RWPE2 (cell line): ENCODE measurements at places on chromosomes 1 and 21.

DNA sequence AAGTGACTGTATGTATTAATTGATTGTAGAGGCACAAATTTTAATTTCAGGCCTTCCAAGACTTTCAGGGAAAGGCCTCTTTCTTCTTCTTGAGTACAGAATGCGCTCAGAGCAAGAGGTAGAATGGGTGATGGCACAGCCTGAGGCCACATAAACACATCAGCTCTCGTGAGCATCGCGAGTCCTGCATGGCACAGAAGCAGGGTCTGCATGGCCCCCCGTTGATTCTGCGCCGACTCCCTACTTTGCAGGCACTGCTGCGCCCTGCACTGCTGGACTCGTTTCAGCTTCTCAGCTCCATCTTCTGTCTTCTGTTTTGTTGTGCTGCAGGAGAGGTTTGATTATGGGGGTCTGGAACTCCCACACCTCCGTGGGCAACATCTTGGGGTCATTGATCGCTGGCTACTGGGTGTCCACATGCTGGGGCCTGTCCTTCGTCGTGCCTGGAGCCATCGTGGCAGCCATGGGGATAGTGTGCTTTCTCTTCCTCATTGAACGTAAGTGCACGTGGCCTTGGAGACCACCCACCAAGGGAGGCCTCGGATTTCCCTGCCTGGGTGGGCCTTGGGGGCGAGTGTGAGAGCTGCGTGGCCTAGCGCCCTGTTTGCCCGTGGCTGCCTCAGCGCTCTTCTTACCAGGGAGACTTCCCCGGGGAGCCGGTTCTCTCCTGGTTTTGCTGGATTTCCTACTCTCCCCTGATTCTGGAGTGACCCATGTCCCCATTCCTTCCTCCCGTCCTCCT, 29.6 kb downstream of the SLC37A1 start:
- DNase-seq: no peak

GRCh38 chr21:36785615-36786014, 86.7 kb downstream of the SIM2 start:
- no peak for DNase-seq

DNA sequence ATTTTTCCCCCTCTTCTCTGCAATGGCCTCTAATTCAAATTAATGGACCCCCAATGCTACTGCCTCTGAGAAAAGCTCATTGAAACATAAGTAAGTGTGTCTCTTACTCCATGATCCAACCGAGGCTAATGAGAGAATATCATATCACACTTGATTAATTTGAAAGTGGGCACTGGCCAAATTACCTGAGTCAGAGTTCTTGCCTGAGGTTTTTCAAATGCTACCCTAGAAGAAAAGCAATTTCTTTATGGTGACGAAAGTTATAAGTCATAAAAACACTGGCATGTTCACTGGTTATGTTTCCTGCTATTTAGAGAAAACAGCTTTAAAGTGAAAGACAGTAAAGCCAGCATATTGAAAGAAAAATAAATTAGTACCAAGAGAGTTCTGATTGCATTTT, 368.8 kb upstream of the TMPRSS15 start:
- DNase-seq: no peak

GRCh38 chr1:85158910-85159309, 41.9 kb downstream of the SYDE2 start:
- DNase-seq: no peak

- no peak for DNase-seq
Observed at GRCh38 chr1:118866330-118866729, 121.8 kb downstream of the TBX15 start.

DNA sequence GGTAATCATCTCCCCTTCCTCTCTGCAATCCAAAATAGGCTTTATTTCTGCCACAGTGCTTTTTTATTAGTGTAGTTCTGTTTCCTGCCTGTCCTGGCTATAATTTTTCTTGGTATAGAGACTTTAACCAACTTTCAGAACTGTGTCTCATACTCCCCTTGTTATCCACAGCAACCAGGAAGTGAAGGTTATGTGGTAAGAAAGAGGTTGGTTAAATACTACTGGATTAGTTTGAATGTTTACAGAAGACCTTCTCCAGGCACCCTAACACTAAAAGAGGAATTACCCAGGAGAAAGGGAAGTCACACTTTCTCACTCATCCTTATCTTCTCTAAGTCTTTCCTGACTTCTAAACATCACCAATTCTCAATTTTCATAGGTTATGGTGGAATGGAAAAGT, 17.8 kb upstream of the TNFSF4 start:
- no peak for DNase-seq

GRCh38 chr1:171792656-171793369, 11.4 kb downstream of the METTL13 start:
- no peak for DNase-seq

- no peak for DNase-seq
Observed at GRCh38 chr1:209527993-209528717, 55.4 kb upstream of the CAMK1G start.

- no peak for DNase-seq
Observed at GRCh38 chr1:70039485-70039884, 165.9 kb downstream of the LRRC40 start.

GRCh38 chr1:227429447-227430359, 111.4 kb upstream of the CDC42BPA start:
- no peak for DNase-seq
